ENCODE measurements at places on chromosomes 1 and 21.

DNA sequence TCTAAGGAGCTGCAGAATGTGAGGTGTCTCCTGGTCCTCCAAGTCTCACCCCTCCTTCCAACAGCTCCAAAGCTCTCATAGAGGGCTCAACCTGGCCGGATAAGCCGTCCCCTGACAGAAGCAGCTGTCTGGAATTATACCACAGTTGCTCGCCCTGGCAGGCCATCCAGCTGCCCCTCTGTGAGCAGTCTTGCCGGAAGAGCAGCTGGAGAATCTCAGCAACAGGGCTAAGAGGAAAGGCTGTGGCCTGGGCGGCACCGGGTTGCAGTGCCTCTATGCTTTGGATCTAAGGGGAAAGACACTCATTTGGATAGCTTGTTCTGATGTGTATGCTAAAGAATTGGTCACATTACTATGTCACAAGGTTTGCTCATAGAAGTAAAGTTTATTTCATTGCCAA lies 12.4 kb downstream of the TMCC2 start:
- no peak for DNase-seq

DNA sequence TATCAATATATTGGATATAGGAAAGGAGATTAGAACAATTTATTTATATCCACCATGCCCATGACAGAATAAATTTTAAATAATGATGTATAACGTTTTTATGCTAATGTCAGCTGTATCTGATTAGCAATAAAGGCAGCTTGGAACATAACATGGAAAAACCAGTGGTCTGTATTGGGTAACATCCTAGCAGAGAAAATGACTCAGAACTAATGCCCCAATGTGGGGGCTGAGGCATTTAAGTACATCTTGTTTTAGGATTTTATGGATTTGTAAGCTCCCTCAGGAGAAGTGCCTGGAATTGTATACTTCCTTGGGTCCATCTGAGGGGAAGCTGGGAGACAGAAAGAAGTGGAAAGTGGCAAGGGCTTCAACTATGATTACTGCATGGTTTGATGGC lies 82.3 kb downstream of the HMCN1 start:
- DNase-seq, result no peak

DNA sequence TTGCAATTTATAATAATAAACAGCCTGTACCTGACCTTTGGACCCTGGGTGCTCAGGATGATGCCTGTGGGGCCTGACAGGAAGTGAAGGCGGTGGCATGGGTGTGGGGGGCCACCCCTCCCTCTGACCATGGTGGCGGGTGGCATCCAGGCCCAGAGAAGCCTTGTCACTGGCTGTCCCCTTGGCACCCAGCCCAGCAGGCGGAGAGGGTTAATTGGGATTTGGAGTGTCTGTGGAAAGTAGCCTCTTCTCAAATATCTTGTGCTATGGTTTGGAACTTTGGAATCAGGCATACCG lies 20.5 kb downstream of the SOX13 start:
- no peak for DNase-seq

DNA sequence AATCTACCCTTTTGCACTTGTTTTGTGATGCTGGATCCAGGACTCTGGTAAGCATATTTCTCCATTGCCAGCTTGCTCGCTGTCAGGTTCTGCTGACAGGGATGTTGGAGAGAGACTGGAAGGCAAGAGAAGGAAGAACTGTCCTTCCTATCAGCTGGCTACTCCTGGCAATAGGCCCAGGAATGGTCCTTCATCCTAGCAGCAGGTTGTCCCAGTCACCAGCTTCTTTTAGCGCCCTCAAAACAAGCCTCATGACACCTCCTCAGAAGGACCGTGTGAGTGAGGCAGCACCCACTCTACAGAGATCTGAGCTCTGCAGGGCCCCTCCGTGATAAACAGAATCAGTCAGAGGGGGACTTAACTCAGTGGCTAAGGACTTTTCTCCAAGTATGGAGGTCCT lies 33.1 kb upstream of the SLAMF9 start:
- DNase-seq, result no peak

- no peak for DNase-seq
Observed at GRCh38 chr1:93758842-93759515, 77.3 kb upstream of the BCAR3 start.

DNA sequence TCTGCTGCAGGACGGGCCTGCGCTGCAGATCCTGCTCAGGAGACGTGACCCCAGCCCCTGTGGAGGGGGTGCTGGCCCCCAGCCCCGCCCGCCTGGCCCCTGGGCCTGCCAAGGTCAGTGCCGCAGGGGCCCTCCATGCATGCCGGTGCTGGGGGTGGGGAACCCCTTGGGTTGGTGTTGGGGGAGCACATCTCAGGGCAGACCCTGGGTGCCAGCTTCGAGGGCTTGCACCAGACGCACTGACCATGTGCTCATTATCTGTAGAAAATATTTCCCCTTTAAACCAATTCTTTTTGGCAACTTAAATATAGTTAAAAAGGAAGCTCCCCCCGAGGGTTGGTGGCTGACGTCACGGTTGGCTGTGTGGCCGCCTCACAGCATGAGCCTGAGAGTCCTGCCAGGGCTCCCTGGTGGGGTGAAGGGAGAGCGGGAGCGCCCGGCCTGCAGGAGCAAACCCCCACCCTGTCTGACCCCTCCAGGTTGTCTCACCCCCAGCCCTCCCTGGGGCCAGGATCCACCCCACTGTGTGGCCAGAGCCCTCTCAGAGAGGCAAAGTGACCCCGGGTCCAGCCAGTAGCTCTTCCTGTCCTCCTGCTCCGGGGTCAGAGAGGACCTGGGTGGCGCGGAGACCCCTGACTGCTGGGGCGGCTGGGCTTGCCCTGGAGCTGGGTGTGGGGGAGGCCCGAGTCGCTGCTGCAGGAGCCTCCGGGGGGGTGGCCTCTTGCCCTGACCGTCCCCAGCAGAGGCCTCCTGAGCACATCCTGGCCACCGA lies 5.3 kb upstream of the PFKL start:
- DNase-seq, result no peak

DNA sequence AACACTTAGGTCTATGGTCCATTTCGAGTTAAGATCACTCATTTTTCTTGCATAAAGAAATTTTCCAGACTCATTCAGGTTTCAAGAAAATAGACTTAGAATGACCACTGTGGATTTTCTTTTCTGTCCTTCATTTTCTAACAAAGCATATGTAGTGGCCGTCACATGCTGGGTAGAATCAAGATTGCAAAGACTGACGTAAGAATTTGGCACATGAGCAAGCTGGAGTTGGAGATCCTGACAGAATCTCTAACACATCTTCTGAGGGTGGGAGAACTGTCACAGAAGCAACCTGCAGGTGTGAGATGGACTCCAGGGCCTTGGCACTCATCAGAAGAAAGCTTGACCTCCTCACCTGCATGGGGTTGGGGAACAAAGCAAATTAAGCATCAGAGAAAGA lies 28.6 kb downstream of the KIF26B start:
- no peak for DNase-seq

DNA sequence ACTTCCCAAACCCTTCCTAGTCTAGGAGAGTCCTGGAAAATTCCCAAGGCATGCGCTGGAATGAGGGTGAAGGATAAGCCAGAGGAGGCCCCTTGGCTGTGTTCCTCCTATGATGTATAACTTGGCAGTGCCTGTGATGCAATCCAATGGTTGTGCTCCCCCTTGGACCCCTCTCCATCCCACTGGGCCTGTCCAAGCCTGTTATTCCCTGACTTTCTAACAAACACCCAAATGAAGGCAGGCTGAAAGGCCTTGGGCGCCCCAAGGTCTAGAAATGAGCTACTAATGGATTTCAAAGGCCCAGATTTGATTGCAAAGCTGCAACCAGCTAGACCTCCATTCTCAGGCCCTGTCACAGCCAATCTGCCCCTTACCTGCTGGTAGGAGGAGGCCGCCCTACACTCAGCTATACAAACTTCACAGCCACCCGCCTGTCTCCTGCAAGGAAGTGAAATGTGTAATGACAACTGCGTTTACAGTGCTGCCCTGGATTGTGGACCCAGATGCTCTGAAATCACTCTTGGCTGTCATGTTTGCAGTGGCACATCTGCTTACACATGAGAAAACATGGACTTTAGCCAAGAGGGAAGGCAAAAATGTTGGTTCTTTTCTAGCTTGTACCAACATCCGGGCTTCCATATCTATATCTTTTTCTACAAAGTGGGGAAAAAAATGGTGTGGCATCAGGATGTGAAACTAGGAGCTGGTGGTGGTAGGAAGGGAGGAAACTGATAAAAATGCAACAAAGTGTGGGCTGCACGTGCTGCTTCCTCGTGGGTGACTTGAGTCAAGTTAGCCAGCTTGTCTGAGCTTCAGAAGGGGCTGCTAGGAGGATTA lies 130.4 kb downstream of the TRABD2B start:
- DNase-seq, result no peak

DNA sequence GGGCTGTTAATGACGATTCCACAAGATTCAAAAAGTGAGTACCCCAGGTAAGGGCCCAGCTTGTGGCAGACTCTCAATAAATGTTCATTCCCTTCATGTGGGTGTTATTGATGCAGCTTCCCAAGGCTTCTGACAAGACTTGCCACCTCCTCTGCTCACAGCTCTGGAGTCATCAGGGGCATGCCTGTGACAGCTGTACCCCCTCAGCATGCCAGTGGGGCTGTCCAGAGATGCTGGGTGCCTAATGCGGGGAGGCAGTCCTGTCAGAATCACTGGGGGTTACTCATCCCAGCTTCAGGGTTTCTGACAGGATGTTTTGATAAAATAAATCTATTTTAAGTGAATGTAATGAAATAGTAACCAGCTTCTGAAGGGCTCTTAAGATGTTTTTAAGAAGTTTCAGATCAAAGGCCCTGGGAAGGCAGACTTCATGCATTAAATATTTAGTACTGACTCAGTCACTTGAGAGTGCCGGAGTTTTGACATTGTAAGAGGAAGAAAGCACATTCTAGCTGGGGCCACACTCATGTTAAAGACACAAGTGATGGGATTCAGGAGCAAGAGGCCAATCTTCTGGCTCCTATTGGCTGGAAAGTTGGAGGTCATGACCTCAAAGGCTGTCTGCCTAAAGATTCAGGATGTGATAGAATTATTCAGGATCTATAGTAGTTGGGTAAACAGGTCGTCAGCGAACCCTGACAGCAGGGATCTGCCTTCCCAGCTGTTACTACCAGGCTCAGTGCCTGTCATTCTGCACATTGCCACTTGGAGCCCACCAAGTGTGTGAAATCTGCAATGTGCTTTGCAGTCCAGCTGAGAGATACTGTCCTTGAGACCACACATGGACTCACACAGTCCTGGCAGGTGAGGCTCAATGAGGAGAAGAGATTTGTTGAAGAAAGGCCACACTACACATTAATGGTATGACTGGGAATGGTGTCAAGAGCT lies 239.6 kb upstream of the BEND5 start:
- no peak for DNase-seq

- DNase-seq, result no peak
Observed at GRCh38 chr1:55974714-55975441, 604.5 kb downstream of the PLPP3 start.

GRCh38 chr1:60895252-60895651 lies 187.1 kb upstream of the NFIA start:
- no peak for DNase-seq

GRCh38 chr1:172351754-172352161 lies 68.7 kb upstream of the C1orf105 start:
- DNase-seq, result no peak

- DNase-seq, result no peak
Observed at GRCh38 chr1:230109895-230110667, 43.0 kb downstream of the GALNT2 start.
